ENCODE measurements at places on chromosomes 2 and 18. TPM values are rescaled to one million over a fixed set of nuclear protein-coding genes. Genes with fewer than 3 reads are reported as not detected.

- no peak for DNase-seq
- H3K36me3 ChIP-seq = no peaks in the 10 kb centered on the region
- H3K4me1 ChIP-seq = peaks cover 7% of the 10 kb centered on the region
- 0 out of 3 replicates have a peak, but pooled peaks cover 2% of the 10 kb centered on the region for H3K27me3 ChIP-seq
- H3K4me3 ChIP-seq = no peak overlapping the region
Measured at GRCh38 chr18:35728676-35729075, 147.1 kb downstream of the GALNT1 start.

GRCh38 chr2:173571021-173571821 is 216.5 kb downstream of the CDCA7 start:
- H3K27me3 ChIP-seq = no peaks in the 10 kb centered on the region
- no peak overlapping the region for H3K27ac ChIP-seq
- DNase-seq = peak; percentile 34
- H3K36me3 ChIP-seq = no peaks in the 10 kb centered on the region
- H3K4me1 ChIP-seq = no peaks in the 10 kb centered on the region

DNA sequence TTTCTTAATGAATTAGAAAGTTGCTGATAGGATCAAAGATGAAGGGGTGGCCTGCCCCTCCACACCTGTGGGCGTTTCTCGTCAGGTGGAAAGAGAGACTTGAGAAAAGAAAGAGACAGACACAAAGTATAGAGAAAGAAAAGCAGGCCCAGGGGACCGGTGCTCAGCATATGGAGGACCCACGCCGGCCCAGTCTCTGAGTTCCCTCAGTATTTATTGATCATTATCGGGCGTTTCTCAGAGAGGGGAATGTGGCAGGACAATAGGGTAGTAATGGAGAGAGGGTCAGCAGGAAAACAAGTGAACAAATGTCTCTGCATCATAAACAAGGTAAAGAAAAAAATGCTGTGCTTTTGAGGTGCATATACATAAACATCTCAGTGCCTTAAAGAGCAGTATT is 144.3 kb downstream of the CCDC102B start:
- H3K4me1 ChIP-seq = no peaks in the 10 kb centered on the region
- no peak overlapping the region for H3K27ac ChIP-seq
- H3K36me3 ChIP-seq = no peaks in the 10 kb centered on the region

- H3K27ac ChIP-seq = no peak overlapping the region
- no peak overlapping the region for H3K4me3 ChIP-seq
- peaks cover 5% of the 10 kb centered on the region for H3K4me1 ChIP-seq
Measured at GRCh38 chr2:159617100-159617499, 752 bp upstream of the BAZ2B start.

DNA sequence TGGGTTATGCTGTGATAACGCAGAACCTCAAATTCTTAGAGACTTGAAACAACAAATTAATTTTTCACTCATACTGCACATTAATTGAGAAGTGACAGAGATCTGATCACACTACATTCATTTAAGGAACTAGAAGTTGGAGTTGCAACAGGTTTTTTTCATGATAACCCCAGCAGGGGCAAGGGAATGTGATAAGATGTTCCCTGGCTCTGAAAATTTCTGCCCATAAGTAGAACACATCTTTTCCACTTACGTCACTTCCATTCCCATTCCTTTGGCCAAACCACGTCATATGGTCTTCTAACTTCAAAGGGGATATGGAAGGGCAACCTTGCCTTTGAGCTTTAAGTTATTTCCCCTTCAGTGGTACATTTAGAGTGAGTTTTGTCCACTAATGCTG is 29.7 kb upstream of the PSME4 start:
- DNase-seq = peak; percentile 10
- no peaks in the 10 kb centered on the region for H3K27me3 ChIP-seq
- H3K4me1 ChIP-seq = peaks cover 10% of the 10 kb centered on the region
- no peak overlapping the region for H3K4me3 ChIP-seq

DNA sequence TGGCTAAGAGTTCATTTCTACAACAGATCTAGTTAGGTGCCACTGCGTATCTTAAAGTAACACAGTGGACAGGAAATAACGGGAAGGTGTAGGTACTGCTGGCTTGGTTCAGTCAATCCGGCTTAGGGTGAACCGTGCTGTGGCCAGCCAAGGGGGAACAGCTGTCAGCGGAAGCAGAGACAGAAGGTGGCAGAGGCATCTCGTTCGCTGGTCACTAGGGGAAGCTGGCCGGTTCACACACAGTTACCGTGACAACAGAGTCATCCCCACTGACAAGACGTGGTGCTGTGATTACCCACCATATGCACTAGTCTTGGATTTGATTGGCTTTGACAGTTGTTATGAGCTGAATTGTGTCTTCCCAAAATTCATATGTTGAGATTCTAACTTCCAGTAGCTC is 58.8 kb upstream of the HDAC4 start:
- DNase-seq = no peak
- H3K4me3 ChIP-seq = no peak overlapping the region
- no peaks in the 10 kb centered on the region for H3K27me3 ChIP-seq
- no peaks in the 10 kb centered on the region for H3K4me1 ChIP-seq

- H3K27me3 ChIP-seq = no peaks in the 10 kb centered on the region
- H3K4me1 ChIP-seq = no peaks in the 10 kb centered on the region
- H3K36me3 ChIP-seq = peaks cover 79% of the 10 kb centered on the region
Measured at GRCh38 chr2:17667898-17668297, 85.7 kb downstream of the SMC6 start.

- no peak overlapping the region for H3K4me3 ChIP-seq
- no peaks in the 10 kb centered on the region for H3K36me3 ChIP-seq
- no peak overlapping the region for H3K27ac ChIP-seq
- no peak for DNase-seq
Measured at GRCh38 chr18:22683196-22683676, 249.9 kb upstream of the RBBP8 start.

GRCh38 chr2:159091976-159092375 is 123.5 kb downstream of the TANC1 start:
- H3K4me3 ChIP-seq = no peak overlapping the region
- H3K27me3 ChIP-seq = peaks cover 4% of the 10 kb centered on the region
- no peaks in the 10 kb centered on the region for H3K36me3 ChIP-seq
- no peak for DNase-seq

DNA sequence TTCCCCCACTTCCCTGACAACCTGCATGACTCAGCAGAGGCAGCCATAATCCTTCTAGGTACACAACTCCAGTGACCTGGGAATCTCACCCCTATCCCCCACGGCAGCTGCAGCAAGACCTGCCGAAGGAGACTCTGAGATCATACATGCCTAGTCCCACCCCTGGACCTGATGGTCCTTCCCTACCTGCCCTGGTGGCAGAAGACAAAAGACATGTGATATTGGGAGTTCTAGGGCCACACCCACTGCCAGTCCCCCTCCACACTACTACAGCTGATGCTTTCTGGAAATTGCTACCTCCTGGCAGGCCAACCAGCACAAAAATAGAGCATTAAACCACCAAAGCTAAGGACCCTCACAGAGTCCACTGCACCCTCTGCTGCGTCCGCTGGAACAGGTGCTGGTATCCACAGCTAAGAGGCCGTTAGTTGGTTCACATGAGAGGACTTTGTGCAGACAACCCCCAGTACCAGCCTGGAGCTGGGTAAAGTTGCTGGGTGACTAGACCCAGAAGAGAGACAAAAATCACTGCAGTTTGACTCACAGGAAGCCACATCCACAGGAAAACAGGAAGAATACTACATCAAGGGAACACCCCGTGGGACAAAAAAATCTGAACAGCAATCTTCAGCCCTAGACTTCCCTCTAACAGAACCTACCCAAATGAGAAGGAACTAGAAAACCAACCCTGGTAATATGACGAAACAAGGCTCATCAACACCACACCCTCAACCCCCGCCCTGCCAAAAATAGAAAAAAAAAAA is 12.5 kb downstream of the MARCO start:
- no peak overlapping the region for H3K27ac ChIP-seq
- no peaks in the 10 kb centered on the region for H3K4me1 ChIP-seq
- no peak overlapping the region for H3K4me3 ChIP-seq
- DNase-seq = no peak
- no peaks in the 10 kb centered on the region for H3K36me3 ChIP-seq
- H3K27me3 ChIP-seq = no peaks in the 10 kb centered on the region

DNA sequence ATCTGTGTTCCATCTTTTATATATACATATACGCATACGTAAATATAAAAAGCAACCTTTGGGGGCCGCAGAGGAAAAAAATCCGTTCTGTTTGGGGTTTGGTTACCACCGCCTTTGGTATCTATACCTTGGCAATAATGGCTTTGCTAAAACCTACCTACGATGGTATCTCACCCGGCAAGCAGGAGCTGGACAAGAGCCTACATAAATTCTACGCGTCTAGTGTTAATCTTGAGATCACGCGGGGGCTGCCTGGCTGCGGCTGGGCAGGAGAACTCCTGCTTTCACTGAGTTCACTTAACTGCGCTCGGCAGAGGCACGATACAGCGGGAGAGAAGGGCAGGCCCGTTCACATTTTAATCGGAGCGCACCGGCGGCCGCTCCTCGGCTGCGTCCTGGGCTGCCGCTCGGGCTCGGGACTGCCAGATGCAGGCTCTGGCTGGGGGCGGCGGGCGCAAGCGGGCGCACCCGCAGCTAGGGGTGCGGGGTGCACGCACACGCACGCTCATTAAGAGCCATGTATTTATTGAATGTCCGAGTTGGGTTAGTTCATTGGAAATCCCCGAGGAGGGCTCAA is 1.7 kb upstream of the POU3F3 start:
- peaks cover 4% of the 10 kb centered on the region for H3K27me3 ChIP-seq
- H3K4me1 ChIP-seq = peaks cover 7% of the 10 kb centered on the region
- H3K36me3 ChIP-seq = no peaks in the 10 kb centered on the region
- no peak for DNase-seq
- no peak overlapping the region for H3K4me3 ChIP-seq
- no peak overlapping the region for H3K27ac ChIP-seq

DNA sequence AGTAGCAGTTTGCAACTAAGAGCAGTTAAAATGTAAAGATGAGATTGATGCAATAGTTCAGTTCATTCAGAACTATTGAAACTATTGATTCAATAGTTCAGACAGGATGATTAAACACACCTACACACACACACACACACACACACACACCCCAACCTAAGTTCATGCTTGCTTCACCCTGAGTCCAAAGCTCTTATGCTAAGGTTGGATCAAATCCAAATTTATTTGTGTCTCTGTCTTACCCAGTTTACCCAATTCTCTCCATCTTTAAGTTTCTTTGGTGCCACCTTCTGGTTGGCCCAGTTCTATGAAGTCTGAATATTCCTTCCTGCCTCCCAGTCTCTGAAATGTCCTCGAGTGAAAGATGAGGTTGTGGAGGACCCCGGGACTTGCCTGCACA is 5.1 kb downstream of the SERPINB8 start:
- no peak overlapping the region for H3K4me3 ChIP-seq
- H3K4me1 ChIP-seq = peaks cover 11% of the 10 kb centered on the region
- H3K36me3 ChIP-seq = no peaks in the 10 kb centered on the region
- no peaks in the 10 kb centered on the region for H3K27me3 ChIP-seq
- no peak for DNase-seq

DNA sequence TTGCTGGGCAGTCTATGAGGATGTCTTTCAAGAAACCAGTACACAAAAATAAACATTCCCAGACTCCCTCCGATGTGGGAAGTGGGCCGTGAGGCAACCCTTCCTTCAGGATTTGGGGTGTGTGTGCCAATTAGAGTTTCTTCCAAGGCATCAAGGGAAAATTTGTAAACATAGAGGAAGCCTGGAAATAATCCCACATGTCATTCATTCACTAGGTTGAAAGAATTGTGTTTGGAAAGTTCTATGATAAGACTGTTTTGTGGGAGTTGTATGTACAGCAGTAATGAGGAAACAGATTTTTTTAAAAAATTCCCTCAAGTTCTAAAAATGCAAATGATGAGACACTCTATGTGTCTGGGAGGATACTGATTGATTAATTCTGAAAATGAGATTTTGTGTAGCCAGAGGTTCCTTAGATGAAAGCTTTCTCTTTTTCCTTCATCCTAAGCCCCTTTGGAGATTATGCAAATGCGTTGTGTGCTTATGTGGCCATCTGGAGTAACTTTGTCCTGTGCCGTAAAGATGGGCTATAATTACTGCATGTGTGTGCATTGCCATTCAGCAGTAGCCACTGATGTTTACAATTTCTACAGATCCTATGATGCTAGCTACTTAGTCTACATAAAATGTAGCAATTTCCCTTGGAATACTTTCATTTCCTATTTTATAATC is 107.8 kb upstream of the TPO start:
- H3K4me3 ChIP-seq = no peak overlapping the region
- H3K36me3 ChIP-seq = no peaks in the 10 kb centered on the region
- no peaks in the 10 kb centered on the region for H3K4me1 ChIP-seq
- DNase-seq = no peak
- H3K27me3 ChIP-seq = peaks cover 29% of the 10 kb centered on the region

DNA sequence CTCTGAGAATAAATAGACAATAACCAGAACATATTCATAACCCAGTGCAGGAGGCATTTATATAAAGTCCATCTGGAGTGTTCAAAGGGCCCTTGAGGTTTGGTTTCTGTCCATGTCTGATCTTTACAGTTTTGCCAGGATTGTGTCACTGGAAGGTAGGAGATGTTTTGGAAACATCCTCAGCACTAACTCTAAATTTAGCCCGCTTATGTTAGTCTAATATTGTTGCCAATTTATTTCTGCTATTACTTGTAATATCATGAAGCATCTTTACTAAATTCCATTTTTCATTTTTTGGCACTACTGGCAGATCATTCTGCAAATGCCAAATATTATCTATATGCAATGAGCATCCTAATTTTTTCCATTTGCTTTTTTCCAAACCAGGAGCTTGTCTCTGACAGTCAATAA is 22.4 kb upstream of the REV1 start:
- H3K27ac ChIP-seq = no peak overlapping the region
- H3K4me3 ChIP-seq = no peak overlapping the region

DNA sequence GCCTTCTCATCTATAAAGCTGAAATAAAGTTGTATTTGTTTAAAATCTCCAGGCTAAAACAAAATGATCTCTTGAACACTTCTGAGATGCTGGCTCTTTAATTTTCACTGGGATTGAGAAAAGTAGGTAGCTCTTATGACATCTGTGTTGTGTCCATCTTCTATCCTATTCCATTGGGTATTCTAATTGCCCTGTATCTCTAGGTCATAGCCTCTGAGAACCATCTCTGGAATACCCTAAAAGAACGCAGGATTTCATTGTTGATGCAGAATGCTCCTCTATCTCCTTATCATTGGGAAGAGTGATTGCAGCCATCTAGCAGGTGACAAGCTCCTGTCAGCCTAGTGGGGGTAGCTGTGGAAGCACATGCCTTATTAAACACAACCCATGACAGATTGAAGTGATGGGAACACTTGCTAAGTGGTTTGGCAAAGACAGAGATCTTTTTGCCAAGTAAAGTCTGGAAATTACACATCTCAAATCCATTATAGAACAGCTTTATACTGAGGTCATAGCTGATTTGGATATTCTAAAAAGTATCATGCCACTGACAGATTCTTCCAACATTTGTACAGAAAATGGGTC is 178.2 kb downstream of the TDRD15 start:
- H3K4me1 ChIP-seq = no peaks in the 10 kb centered on the region
- no peak for DNase-seq
- H3K27ac ChIP-seq = no peak overlapping the region
- H3K27me3 ChIP-seq = no peaks in the 10 kb centered on the region
- H3K4me3 ChIP-seq = no peak overlapping the region

GRCh38 chr2:138853761-138854160 is 73.6 kb upstream of the NXPH2 start:
- no peak for DNase-seq
- H3K36me3 ChIP-seq = no peaks in the 10 kb centered on the region
- no peak overlapping the region for H3K27ac ChIP-seq
- H3K4me3 ChIP-seq = no peak overlapping the region
- H3K4me1 ChIP-seq = no peaks in the 10 kb centered on the region

Gene PDCD1
- 1.0 TPM for total RNA-seq

Gene ANKRD39
- total RNA-seq = 31.2 TPM

Gene IL36B
- total RNA-seq = not detected
